T-helper 22 cell (primary cell): ENCODE measurements at places on chromosomes 2 and 18.

DNA sequence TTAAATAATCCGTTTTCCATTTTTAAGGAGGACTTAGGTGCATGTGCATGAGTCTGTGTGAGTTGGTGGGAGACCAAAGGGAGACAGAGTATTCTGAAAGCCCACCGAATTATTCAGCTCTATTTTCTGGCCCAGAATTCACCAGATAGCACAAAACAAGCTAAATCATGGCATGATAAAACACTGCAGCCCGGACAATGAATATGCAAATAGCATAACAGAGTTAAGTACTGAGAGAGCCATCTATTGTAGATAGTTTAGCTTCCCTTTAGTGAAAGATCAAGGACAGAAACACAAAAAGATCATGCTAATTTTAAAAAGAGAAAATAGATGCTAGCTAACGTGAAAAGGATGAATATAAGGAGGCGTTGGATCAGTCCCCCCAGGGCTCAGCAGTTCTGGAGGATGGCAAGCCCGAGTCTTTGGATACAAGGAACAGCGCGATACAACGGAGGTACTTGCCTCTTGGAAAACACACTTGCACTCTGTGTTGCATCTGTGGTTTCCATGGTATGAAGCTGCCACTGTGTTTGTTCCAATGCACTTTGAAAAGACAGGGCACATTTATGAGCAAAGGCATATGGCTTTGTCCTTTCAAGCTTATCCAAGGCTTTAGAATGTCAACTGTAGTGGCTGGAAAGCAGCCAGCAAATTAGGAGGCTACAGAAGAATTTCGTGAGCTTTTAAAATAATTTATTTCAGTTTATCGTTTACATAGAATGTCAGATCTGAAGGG is 119.9 kb downstream of the LYPD1 start:
- no peak for DNase-seq

GRCh38 chr2:5530011-5530696 is 162.0 kb upstream of the SOX11 start:
- no peak for DNase-seq

- DNase-seq: no peak
These were observed 10.3 kb upstream of the CHST10 start for GRCh38 chr2:100427627-100428258.

GRCh38 chr18:50721451-50722120 is 98.2 kb downstream of the MRO start:
- no peak for DNase-seq

DNA sequence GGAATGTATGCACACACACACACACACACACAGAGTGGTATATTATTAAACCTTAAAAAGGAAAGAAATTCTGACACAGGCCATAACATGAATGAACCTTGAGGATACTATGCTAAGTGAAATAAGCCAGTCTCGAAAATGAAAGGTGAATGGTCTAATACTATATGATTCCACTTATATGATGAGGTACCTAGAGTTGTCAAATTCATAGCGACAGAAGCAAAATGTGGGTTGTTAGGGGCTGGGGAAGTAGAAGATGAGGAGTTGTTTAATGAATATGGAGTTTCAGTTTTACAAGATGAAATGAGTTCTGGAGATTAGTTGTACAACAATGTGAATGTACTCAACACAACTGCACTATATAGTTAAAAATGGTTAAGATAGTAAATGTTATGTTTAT is 118.1 kb downstream of the ABCA12 start:
- no peak for DNase-seq

DNA sequence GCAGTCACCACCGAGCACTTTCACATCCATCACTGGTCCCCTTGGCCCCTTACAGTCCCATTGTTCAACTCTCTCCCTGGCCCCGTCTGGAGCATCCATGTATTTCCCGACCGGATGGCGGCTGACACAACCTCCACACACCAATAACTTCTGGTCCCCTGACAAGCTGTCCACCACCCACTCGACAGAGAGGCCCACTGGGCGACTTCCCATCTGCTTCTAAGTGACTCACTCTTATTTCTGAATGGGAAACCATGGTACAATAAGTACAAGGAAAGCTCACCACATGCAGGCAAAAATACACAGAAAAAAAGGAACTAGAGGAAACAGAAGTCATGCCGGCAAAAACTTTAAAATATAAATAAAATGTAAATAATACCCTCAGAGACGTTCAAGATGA is 82.9 kb upstream of the RAB12 start:
- DNase-seq: no peak

DNA sequence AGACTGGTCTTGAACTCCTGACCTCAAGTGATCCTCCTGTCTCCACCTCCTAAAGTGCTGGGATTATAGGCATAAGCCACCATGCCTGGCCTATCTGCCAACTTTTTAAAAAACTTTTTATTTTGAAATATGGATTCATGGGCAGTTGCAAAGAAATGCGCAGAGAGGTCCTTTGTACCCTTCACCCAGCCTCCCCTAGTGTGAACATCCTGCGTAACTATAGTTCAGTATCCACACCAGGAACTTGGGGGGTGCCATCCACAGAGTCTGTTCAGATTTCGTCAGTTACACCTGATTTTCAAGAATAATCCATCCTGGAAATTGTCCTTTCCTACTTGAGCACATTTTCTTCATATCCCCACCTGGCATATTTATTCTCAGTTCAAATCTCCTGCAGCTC is 33.0 kb downstream of the EFR3B start:
- DNase-seq: no peak
